ENCODE measurements at places on chromosomes 11 and 22.

DNA sequence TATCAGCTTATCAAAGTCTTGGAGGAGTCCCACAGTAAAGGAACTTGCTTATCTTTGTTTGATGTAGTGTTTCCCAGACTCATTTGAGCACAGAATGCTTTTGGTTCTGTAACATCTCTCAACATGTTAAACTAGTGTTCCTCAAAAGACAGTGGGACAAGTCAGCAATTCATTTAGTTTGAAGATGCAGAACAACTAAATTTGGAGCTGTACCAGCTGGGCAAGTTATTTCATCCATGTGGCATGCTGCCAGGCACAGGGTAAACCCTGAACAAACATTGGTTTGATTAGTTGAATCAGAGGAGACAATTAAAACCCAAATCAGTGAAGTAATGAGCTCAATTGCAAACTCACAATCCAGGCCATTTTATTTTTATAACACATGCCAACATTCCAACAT is 141.2 kb downstream of the CSNK2A3 start:
- DNase-seq, result no peak

- DNase-seq, result no peak
These were observed 8.3 kb upstream of the SORL1 start for GRCh38 chr11:121443688-121444275.

DNA sequence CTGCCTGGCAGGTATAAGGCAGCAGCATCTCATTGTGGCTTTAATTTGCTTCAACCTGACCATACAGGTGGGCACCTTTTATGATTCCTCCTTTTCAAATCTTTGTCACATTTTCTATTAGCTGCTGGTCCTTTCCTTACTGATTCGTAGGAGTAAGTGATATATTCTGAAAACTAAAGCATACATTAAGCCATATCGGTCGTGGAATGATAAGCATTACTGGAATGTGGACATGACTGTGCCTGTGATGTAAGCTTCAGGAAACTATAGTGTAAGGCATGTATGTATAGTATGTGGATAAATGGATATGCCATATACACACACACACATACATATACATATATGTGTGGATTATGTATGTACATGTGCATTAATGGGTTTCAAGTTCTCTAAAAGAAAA is 20.8 kb downstream of the YPEL1 start:
- no peak for DNase-seq

DNA sequence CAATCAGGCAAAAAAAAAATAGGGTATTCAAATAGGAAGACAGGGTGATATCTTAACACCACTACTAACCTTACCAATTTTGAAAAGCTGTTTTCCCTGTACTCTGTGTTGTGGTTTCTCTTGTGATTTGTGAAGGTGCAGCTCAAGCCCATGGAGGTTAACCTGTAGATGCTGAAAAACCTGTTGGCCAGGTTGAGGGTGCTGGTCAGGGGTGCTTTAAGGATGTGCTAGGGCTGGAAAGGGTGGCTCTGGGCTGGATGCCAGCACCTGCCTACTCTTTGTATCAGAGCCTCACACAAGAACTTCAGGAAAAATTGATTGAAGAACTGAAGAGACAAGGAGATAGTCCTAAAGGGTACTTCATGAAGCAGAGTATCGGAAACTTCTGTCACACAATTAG is 18.3 kb upstream of the OR5M8 start:
- no peak for DNase-seq

- no peak for DNase-seq
These were observed 889 bp downstream of the NUDT8 start for GRCh38 chr11:67628710-67629385.

GRCh38 chr11:11500744-11501487 is 120.9 kb downstream of the GALNT18 start:
- no peak for DNase-seq

DNA sequence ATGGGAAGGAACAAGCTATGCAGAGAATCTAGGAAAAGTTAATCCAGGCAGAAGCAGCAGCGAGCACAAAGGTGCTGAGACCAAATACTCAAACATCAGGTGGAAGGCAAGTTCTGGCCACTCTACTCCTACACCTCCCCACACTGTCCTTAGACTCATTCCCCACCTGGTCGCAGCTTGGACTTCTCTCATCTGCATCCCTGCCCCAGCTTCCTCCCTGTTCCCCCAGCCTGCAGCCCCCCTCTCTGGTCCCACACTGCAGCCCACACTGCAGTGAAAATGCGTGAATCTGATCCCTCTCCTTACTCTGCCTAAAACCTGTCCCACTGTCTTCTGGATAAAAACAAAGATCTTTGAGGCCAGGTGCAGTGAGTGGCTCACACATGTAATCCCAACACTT is 9.1 kb downstream of the TPBGL start:
- DNase-seq, result no peak

GRCh38 chr11:68775951-68776388 is 24.6 kb upstream of the TESMIN start:
- DNase-seq, result no peak

- DNase-seq, result no peak
These were observed 84.6 kb downstream of the SWAP70 start for GRCh38 chr11:9748361-9748970.

GRCh38 chr22:31972180-31972579 is 27.8 kb downstream of the YWHAH start:
- no peak for DNase-seq

DNA sequence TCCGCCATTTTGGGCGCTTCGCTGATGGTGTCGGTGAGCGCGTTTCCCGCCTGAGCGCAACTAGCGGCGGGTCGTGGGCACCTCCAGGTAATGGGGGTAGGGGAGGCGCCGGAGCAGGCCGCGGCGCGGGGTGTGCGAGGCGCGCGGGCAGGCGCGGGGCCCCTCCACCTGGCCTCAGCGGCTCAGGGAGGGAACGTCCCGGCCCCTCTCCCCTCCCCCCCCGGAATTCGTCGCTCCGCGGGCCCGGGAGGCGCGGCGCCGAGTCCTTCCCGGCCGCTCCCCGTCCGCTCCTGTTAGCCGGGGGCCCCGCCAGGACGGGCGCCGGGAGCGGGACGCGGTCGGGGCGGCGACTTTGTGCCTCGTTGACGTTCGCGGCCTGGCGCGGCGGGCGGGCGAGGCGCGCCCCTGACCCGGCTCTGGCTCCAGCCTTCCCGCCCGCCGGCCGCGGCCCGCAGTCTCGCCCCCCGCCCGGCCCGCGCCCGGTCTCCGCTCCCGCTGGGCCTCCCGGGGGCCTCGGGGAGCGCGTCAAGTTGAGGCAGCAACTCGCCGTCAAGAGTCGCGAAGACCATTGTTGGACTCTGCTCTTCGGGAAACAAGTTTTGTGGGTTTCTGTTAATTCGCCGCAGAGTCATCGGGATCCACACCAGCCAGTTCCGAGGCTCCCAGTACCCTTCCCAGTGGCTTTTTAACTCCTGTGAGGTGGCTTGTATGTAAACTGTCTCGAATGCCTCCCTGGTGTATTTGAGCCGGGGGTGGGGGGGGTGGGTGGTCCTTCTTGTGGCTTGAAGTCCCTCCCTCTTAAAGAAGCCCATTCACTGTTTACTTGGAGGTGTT is at the start of gene PPP6R3:
PPP6R3 (plus strand) TSS at position 12 of the 834 bp plus-strand sequence. CDS start 76,913 bp downstream, outside the sequence.
- DNase-seq, result no peak

- no peak for DNase-seq
These were observed 724.2 kb downstream of the NTM start for GRCh38 chr11:132094598-132094997.

GRCh38 chr11:69912911-69913451 is 93.8 kb upstream of the FGF3 start:
- no peak for DNase-seq

- no peak for DNase-seq
These were observed 49.9 kb downstream of the ARFGAP3 start for GRCh38 chr22:42807185-42807584.

DNA sequence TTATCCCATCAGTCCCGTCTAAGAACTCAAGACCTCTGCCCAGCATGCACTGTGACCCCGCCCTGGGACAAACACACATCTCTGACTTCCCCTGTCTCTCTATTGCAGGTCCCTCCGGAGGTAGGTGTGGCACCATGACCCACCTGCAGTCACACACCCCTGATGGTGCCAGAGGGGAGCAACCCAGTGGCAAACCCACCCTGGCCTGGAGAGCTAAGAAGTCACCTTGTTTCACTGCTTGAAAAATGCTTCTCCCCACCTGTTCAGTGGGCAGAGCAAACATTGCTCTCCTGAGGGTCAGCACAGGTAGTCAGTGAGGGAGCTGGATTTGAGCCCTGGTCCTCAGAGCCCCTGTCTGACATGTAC is 23.9 kb downstream of the CAPN1 start:
- DNase-seq, result no peak

DNA sequence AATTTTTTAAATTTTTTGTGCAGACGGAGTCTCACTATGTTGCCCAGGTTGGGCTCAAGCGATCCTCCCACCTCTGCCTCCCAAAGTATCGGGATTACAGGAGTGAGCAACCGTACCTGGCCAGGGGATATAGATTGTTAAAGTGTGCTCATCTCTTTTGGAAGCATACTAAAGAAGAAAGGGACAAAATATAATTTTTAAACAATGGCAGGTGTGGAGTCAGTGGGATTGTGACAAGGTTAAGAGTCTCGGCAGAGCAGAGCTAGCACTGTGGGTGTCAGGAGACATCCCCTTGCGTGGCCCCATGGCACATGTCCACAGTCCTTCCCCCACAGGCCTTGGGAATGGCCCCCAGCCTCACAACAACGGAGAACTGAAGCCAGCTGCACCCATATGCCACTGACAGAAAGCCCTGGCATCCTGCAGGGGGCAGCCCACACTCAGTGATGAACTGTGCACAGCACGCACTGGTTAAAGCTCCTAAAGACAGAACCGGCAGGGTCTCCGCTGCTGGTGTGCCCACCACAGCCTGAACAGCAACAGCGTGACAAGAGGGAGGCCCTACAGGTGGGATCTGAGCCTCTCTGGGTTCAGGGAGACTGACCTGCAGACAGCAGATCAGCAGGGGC is 29.9 kb downstream of the SERPIND1 start:
- DNase-seq, result no peak

DNA sequence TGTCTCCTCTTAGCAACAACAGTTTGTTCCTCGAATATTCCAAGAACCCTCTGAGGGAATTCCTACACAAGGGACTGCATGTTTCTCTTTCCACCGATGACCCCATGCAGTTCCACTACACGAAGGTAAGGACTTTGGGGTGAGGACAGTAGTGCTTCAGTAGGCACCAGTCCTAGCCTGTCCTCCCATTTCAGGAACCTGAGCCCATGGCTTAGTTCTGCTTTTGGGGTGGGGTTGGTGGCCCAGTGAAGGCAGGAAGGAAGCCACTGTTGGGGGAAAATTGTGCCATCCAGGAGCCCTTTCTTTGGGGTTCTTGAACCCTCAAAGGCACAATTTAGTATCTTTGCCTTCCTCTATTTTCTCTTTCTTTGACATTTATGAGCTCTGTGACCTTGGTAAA is 38.2 kb downstream of the RNF141 start:
- DNase-seq, result no peak

DNA sequence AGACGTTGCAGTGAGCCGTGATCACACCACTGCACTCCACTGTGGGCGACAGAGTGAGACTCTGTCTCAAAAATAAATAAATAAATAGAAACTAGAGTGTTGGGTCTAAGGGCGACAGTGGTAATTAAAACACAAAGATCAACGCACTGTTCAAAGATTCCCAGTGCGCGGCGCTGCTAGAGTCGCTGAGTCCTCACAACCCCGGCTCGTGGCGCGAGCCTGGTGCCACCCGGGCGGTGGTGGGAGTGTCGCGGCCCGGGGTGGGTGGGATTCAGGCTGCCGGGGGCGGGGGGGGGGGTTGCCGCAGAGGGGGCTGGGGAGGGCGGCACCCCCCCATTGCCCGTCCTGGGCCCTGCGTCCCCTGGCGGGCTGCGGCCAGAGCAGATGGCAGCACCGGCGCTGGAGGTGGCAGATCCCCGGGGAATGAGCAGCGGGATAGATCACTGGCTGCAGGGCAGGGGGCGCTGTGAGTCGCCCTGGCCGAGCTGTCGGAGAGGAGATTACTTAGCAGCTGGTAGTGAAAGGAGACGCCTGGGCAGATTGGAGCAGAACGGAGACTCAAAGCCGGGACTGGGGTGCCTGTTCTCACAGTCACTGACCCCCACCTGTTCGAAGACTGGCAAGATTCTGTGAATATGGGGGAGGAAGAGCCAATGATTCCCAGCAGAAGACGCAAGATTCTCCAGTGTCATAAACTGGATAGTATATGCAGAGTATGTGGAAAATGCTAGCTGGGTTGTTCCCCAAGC is 30.2 kb upstream of the APOBEC3A start:
- no peak for DNase-seq

DNA sequence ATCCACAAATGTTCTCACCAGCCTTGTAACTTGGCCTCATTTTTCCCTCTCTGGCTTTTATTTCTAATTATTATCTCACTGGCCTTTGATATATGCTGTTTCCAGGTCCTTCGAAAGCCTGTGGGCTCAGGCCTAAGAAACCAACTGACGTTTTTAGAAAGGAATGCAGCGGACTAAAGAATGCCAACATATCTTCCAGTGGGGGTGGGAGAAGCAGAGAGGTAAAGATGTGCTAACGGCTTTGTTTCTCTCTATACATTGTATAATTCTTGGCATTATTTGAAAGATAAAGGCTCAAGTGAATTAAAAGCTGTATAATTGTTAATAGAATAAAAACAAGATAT is 28.2 kb downstream of the OR6Q1 start:
- no peak for DNase-seq

GRCh38 chr11:35197292-35197691 is 58.3 kb downstream of the CD44 start:
- DNase-seq, result no peak

GRCh38 chr22:46848197-46848596 is 85.7 kb downstream of the TBC1D22A start:
- DNase-seq, result no peak

- no peak for DNase-seq
These were observed 96.4 kb downstream of the CTTN start for GRCh38 chr11:70494559-70495350.

Measured in NCI-H1417 treated with DMSO at 0.1 percent for 48 hours (cell line).